ENCODE measurements at places on chromosomes 7 and 10.

GRCh38 chr10:93656155-93656554, 43.8 kb downstream of the PDE6C start:
- no peak for DNase-seq

DNA sequence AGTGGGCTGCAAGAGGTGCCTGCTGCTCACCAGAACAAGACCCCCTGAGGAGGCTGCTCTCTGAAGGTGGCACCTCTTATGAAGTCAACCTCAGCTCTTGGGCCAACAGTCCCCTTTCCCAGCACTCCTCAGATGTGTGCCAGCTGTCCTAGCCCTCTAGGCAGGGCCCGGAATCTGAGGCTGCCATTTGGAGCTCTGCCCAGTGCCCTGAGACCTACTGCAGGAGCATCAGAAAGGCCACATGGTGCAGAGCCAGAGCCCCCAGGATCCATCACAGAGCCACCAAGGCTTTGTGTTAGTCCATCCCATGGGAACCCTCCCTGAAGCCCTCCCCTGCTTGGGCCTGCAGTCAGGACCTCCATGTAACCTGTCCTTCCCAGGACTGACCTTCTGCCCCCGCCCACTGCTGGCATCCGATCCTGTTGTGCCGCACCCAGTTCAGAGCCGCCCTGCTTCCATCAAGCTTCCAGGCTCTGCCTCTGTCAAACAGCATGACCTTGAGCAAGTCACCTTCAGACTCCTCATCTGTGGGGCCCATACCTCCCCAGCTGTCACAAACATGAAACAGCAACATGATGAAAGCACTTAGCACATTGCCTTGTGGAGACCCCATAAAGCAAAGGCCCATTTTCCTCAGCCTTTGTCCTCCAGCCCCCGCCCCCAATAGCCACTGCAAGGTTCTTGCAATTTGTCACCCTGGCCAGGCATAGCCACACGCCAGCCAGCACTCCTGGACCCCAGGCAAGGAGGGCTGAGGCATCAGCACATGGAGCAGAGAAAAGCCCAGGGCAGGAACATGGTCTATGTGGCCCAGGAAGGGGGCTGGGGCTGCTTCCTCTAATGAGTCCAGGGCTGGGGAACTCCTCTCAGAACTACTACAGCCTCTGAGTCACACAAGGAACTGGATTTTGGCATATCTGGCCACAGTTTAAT, 51.7 kb downstream of the GRID1 start:
- no peak for DNase-seq

- no peak for DNase-seq
Measured at GRCh38 chr7:39624442-39624807, 1.1 kb downstream of the RALA start.

GRCh38 chr7:107953924-107954303, 49.0 kb downstream of the LAMB1 start:
- DNase-seq: no peak

DNA sequence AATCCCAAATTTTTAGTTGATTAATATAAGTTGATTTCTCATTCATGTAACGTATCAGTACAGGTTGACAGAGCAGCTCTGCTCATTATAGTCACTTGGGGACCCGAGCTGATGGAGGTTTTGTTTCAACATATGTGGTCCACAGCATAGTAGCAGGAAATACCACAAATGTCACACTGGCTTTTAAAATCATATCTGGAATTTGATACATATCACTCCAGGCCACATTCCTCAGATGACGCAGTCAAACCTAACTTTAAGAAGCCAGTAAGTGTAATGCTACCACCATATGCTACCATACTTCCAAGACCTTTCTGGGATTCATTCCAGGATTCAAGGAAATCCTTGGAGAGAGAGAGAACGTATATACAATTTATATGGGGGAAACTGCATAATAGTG, 156.3 kb downstream of the PHF14 start:
- no peak for DNase-seq

- DNase-seq: no peak
Measured at GRCh38 chr10:76037531-76038155, 606.2 kb downstream of the LRMDA start.

DNA sequence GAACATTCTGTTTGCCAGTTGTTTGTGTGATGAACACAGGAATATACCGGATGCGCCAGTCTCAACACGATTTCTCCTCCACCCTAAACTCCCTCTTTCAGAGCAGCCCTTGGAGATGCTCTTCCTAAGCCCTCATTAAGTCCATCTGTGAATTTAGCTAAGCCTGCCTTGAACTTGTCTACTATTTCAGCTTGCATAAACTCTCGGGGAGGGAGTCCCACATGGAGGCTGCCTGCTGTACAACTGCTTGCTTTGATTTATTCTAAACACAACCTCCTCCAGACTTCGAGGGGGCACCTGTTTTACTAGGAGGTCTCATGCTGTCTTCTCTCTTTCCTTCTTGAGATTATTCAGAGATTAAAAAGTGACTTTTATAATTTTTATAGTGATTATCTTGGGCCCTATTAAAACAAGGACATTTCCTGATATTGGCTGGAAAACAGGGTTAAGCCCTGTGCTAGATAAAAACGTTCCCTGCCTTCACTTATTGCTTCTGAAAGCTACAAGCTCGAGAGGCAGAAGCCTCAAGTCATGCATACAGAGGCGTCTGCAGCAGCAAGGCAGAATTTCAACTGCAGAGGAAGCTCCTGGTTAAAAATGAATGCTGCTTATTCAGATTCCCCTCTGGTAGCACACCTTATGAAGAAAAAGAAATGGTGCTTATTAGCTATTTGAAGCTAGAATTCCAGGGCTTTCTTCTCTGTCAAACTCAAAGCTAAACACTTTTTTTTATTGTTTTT, 174.3 kb downstream of the FANK1 start:
- DNase-seq: no peak

- no peak for DNase-seq
Measured at GRCh38 chr7:133530682-133531081, 277.8 kb downstream of the EXOC4 start.

GRCh38 chr7:18123508-18124239, 96.0 kb upstream of the PRPS1L1 start:
- DNase-seq: no peak

DNA sequence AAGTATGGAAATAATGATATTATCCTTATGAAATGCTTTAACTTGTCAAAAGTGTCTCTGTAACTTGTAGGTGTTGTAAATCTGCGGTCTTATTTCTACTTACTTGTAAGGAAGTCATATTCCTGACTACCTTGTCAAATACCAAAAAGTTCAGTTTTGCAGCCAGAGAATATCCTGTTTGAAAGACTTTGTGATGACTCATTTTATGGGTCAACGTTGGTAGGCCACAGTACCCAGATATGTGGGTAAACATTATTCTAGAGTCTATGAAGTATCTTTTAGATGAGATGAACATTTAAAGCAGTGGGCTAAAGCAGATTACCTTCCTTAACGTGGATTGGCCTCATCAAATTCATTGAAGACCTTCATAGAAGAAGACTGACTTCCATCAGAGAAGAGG, 195.3 kb downstream of the PPP1R9A start:
- DNase-seq: no peak

DNA sequence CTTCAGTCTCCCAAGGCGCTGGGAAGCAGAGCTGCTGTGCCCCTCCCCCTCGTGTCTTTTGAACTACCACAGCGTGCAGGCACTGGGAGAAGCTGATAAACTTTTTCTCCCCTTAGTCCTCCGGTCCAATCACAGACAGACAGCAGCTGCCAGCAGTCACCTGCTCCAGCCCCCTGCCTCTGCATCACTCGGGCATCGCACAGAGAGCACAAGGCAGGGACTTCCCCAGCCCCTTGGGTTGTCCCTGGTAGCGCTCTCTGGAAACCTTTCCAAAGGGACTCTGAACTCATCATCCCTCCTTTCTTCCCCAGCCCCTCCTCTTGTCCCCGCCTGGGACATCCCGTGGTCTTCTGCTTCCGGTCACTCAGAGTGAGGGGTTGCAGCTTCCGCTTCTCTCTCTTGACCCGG, 1.4 kb upstream of the NEUROG3 start:
- DNase-seq: no peak

- DNase-seq: no peak
Measured at GRCh38 chr10:130652544-130652943, 516.4 kb downstream of the GLRX3 start.

DNA sequence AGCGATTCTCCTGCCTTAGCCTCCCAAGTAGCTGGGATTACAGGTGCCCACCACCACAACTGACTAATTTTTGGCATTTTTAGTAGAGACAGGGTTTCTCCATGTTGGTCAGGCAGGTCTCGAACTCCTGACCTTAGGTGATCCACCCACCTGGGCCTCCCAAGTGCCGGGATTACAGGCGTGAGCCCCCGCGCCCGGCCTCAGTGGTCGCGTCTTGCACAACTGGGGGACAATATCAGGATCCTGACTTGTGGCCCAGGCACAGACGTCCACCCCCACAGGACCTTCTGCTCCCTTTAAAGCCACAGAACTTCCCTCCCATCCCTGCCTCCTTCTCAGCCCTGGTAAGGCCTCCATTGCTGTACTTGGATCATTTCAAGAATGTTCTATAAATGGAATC, 16.8 kb upstream of the LARP4B start:
- no peak for DNase-seq

DNA sequence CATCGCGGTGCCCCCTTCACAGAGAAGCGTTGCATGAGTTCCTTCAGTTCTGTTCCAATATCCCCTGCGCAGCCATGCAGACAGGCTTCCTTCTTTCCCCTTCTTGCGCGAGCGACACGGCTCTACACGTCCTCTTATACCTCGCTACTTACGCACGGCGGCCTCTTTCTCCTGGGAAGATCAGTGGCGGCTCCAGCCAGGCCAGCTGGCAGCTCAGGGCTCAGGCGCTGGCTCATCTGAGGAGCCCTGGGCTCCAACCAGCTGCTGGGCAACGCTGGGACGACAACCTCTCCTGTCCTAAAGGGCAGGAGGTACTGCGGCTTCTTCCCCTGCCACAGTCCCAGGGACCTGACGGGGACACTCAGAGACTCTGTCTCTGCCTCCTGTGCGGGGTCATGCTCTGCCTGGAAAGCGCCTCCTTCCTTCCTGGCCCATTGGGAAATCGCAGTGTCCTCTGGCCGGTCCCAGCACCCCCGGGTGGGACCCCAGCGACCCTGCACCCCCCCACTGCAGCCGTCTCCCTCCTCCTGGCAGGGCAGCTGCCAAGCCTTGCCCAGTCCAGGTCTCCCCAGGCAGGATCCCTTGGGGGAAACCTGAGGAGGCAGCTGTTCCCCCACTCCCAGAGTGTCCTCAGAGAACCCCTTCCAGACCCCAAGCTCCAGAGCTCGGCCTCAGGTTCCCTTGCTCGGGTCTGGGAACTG, 5.0 kb upstream of the FAM20C start:
- DNase-seq: no peak

DNA sequence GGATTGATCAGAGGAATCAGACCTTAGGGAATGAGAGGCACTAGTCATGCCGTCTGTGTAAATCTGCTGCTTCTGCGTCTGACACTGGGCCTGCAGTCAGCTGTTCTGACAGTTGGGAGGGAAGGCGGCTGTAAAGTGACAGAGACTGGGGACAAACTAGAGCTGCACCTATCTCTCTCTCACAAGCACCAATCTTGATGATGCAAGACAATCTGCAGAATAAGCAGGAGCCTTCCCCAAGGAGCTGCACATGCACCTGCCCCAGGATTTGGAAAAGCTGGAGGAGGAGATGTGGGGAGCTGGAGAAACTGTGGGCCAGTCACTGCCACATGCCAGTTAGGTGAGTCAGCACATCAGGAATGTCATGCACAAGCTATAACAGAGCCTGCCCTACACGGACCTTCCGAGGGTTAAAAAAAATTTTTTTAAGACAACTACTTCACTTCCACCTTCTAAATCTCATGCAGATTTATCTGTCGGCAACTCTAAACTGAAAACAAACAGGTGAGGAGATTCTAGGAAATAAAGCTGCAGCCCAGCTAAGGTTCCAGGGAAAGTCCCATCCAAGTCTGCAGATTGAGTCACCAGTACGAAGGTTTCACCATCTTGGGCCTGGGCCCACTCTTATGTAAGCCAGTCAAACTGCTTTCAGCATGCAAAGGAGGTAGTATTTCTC, 39.2 kb downstream of the ENO4 start:
- DNase-seq: no peak

- DNase-seq: no peak
Measured at GRCh38 chr7:91228327-91228726, 35.9 kb upstream of the FZD1 start.

DNA sequence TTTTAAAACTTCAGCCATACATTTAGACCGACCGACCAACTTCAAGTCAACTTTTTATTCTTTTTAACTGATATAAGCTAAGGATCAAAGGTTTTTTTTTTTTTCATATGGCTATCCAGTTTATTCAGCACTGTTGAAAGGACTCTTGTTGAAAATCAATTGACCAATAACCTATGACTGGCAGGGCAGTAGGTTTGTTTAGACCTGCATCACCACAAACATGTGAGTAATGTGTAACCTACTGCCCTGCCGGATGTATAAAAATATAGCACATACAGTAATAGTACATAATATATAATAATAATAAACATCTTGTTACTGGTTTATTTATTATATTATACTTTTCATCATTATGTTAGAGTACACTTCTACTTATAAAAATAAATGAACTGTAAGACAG, 434.6 kb upstream of the SEMA3A start:
- no peak for DNase-seq

GRCh38 chr7:149196151-149196704, 882 bp downstream of the ZNF282 start:
- DNase-seq: no peak

GRCh38 chr10:69505636-69506318, 54.5 kb downstream of the TSPAN15 start:
- DNase-seq: no peak

DNA sequence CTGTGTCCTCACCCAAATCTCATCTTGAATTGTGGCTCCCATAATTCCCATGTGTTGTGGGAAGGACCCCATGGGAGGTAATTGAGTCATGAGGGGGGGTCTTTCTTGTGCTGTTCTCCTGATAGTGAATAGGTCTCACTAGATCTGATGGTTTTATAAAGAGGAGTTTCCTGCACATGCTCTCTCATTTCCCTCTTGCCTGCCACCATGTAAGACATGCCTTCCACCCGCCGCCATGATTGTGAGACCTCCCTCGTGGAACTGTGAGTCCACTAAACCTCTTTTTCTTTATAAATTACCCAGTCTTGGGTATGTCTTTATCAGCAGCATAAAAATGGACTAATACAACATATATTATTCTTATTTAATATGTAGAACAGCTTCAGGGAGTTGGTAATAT, 29.0 kb upstream of the MTPN start:
- no peak for DNase-seq

GRCh38 chr7:133448012-133448411, 195.1 kb downstream of the EXOC4 start:
- no peak for DNase-seq

DNA sequence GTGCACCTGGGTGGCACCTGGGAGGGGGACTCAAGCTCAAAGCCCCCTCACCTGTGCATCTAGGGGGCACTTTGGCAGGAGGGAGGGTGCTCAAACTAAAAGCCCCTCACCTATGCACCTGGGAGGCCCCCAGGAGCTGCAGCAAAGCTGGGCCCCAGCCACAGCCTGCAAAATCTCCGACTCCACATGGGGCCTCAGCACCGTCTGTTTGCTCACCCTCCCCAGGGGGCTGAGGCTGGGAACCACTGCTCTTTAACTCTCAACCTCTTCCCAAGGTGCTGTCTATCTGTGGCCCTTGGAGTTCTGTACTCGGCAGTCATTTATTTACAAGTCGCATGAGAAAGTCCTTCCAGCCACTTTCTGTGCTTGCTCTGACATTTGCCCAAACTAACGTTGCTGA, 458.4 kb downstream of the DNAJB6 start:
- no peak for DNase-seq

- DNase-seq: no peak
Measured at GRCh38 chr7:148858489-148858888, 25.6 kb downstream of the EZH2 start.

Measured in ovary (tissue), 10 donors.